Liver (tissue), 10 donors: ENCODE measurements at places on chromosomes 4 and X. TPM values are rescaled to one million over a fixed set of nuclear protein-coding genes. Genes with fewer than 3 reads are reported as not detected.

The TMEM271 gene
- polyA plus RNA-seq, result not detected

- DNase-seq, result no peak
These were observed 42.6 kb downstream of the SUPT20HL2 start for GRCh38 chrX:24271262-24271661.

The SHROOM3 gene
- polyA plus RNA-seq, result 9.1 TPM

The TSR2 gene
- polyA plus RNA-seq, result 19.4 TPM

DNA sequence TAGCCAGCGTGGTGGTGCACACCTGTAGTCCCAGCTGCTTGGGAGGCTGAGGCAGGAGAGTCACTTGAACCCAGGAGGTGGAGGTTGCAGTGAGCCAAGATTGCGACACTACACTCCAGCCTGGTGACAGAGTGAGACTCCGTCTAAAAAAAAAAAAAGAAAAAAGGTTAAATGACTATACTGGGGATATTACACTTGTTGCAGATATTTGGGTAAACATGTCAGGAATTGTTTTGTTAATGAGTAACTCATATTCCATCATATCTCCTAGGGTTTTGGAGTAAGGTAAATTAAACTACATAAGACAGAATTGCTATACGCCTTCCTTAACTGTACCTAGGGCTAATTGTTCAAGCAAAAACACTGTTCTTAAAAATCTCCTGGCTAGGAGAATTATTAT, 291.4 kb upstream of the IGFBP7 start:
- DNase-seq, result no peak

- DNase-seq, result no peak
These were observed 4.2 kb upstream of the NYX start for GRCh38 chrX:41442824-41443550.

- no peak for DNase-seq
These were observed 18.8 kb downstream of the PPP4R3C start for GRCh38 chrX:27444093-27444908.

The MSANTD1 gene
- polyA plus RNA-seq, result not detected

DNA sequence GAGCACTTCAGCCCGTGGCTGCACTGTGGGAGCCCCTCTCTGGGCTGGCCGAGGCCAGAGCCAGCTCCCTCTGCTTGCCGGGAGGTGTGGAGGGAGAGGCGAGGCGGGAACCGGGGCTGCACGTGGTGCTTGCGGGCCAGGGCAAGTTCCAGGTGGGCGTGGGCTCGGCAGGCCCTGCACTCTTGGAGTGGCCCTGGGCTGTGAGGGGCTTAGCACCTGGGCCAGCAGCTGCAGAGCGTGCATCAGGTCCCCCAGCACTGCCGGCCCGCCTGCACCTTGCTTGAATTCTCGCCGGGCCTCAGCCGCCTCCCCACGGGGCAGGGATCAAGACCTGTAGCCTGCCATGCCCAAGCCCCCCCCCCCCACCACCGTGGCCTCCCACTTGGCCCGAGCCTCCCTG, 28.9 kb upstream of the APOOL start:
- DNase-seq, result no peak

GRCh38 chr4:26786916-26787315, 73.7 kb upstream of the STIM2 start:
- no peak for DNase-seq
